Esophagus squamous epithelium (tissue), 5 donors: ENCODE measurements at places on chromosomes 11 and 22.

GRCh38 chr11:20464518-20464917 lies 77.0 kb downstream of the PRMT3 start:
- DNase-seq, result no peak

DNA sequence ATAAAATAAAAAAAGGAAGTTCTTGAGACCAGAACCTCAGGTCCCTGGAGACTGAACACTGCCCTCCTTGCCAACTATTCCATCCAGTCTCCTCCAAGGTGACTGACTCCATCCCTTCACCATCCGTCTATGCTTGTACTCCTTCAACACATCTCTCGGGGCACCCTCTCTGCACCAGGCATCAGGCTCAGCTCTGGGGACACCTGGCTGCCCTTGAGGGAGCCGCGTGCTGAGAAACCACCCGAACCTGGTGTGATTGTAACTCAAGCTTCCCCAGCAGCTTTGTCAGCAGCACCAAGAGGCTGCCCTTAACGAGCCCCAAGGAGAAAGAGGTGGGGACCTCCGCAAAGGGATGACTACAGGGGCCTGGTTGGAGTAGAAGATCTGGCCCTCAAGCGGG lies 1.7 kb downstream of the PTPN5 start:
- DNase-seq, result no peak

DNA sequence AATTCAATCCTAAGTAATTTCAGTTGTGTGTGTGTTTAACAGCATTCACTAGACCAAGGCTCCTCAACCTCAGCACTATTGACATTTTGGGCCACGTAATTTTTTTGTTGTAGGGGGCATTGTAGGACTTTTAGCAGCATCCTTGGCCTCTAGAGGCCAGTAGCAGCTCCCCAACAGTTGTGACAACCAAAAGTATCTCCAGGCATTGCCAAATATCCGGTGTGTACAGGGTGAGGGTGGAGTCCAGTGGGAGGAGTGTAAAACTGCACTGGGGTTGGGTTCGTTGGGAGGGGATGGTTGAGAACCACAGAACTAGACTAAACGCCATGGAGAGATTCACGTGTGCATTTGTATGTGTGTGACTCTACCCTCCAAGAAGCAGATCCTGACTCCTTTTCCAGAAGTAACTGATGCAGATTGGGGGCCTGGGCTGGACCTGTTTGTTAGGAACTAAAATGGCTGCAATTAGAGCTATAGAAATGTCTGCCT lies 5.9 kb upstream of the PHF21A start:
- no peak for DNase-seq

DNA sequence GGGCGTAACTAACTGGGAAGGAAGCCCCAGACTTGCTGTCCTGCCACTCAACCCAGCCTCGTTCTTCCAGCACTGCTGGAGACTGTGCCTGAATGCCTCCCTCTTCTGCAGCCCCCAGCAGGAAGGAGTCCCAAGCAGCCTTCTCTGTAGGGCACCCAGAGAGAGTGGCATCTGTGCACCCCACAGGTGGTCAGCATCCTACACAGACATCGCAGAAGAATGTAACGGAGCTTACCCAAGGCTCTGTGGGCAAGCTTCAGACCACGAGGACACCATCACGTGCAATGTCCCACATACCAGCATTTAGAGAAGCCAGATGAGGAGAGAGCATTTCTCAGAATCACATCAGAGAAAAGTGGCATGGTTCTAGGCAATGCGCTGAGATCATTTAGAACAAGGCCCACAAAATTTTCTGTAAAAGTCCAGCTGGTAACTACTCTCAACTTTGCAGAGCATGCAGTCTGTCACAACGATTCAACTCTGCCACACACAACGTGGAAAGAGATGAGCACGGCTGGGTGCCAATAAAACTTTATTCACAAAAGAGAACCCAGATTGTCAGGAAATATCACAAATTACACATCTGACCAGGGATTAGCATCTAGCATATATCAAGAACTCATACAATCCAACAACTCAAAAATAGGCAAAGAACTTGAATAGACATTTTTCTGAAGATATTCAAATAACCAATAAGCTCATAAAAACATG lies 33.4 kb downstream of the SHANK2 start:
- no peak for DNase-seq

- no peak for DNase-seq
These were observed 109.9 kb downstream of the CSNK2A3 start for GRCh38 chr11:11243209-11243589.

- no peak for DNase-seq
These were observed 36.0 kb downstream of the PARVA start for GRCh38 chr11:12413141-12414052.

DNA sequence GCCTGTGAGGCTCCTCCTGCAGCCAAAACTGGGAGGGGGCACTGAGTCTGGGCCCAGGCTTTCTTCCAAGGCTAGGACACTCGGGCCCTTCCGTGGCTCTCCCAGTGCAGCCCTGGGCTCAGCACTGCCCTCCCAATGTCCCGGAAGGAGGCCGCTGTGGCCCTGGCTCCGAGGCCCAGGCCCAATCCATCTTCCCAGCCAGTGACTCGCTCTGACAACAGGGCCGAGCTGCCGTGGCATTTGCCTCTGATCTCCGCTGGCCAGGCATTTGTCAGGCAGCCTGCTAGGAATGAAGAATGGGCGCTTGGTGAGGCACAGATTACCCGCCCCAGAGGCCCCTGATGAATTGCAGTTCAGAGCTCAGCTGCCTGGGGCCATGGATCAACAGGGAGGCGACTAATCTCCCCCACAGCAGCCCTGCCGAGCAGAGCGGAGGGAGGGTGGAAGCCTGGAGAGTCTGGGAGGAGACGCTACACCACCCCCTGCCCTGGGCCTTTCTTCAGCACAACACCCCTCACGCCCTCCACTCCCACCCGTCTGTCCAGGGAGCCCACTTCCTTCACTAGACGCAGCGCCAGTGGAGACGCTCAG lies 8.3 kb downstream of the FXYD2 start:
- no peak for DNase-seq

DNA sequence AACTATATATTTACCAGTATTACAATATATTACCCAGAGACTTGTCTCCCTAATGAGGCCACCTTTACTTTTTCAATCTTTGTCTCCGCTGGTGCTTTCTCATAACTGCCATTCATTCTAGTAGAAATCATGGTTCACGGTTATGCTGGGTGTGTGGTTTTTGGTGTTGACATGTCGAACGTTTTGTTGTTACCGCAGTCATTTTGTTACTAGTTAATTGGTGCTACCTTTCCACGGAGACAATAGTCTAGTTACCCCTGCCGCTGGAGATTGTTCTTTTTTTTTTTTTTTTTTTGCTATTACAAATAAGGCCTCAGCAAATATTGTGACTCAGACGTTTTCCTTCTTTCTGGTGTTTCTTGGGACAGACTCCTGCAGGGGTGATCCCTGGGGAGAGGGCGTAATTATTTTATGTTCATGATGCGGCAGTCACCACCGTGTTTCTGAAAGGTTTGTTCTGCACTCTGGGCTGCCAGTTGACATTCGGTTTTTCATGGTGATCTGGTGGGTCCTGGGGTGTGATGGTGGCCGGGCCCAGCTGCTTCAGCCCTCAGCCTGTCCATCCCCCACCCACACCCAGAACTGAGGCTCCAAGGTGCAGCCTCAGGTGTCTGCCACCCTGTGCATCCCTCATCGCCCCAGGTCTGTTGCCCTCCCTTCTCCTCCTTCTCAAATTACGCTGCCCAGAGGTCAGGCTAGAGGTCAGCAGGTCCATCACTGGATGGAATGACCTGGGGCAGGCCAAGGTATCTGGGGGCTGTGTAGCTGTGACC lies 28.6 kb downstream of the LRP5 start:
- DNase-seq, result no peak

- DNase-seq, result no peak
These were observed 91.7 kb downstream of the BRD1 start for GRCh38 chr22:49735901-49736421.

- no peak for DNase-seq
These were observed 15.9 kb downstream of the NUP98 start for GRCh38 chr11:3781423-3781822.

GRCh38 chr11:58647866-58648265 lies 25.4 kb downstream of the CNTF start:
- DNase-seq, result no peak

GRCh38 chr11:87325490-87325872 lies 287.7 kb downstream of the TMEM135 start:
- no peak for DNase-seq

- no peak for DNase-seq
These were observed 615 bp downstream of the STT3A start for GRCh38 chr11:125593114-125593820.

DNA sequence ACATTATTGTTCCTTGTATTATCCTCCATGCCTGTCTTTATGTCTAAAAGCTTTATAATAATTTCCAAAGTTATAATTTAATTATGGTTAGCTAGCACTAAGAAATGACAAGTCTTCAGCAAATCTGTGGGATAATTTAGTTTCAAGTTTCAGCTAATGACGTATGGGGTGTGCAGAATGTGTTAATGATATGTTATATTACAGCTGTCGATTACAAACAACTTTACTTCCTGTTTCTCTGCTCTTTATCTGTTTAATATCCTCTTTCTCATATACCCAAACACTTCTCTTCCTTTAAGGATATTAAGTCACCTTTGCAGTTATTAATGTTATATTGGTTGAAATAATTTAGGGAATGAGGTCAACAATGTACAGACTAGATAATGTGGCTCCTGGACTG lies 161.8 kb downstream of the CASP12 start:
- no peak for DNase-seq

DNA sequence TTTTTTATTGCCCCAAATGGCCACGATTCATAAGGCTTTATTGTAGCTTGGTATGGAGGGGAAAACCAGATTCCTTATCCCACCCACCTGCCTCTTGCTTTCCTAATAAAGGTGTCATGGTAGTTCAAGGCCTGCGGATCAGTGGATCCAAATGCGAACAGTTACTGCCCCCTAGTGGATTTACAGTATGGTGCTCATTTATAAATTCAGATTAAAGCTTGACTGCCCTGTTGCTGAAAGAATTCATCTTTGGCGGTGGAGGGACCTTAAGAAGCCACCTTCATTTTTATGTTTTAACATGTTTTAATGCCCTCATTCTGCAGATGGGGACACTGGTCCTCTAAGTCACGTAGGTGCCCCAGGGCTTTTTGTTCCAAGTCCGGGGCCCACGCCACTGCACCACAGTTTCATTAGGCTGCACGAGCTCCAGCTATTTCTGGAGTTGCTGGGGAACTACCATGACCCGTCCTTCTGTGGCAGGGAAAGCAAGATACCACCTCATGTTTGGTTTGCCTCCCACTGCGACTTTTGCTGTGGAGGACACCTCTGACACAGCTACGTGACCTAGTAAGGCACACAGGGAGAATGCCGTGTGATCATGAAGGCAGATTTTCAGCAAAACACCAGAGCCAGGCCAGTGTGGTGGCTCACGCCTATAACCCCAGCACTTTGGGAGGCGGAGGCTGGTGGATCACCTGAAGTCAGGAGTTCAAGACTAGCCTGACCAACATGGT lies 15.6 kb upstream of the INCENP start:
- DNase-seq, result no peak

DNA sequence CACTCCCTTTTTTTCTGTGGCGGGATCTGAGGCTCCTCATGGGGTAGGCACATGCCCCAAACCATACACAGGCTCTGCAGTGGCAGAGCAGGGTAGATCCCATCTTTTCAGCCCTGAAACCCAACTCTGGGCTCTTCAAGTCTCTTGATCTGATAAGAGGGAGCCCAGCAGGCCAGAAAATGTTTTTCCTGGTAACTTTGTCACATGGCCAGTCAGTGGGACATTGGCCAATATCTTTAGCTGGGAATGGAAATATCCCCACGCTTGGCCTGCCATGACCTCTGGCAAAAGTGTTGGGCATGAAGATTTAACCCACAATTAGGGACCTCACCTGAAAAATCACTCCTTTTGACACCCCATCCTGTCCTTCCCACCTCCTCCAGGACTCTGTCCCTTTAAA lies 8.1 kb downstream of the INPP5J start:
- no peak for DNase-seq

GRCh38 chr11:115215694-115216617 lies 288.3 kb downstream of the CADM1 start:
- no peak for DNase-seq

DNA sequence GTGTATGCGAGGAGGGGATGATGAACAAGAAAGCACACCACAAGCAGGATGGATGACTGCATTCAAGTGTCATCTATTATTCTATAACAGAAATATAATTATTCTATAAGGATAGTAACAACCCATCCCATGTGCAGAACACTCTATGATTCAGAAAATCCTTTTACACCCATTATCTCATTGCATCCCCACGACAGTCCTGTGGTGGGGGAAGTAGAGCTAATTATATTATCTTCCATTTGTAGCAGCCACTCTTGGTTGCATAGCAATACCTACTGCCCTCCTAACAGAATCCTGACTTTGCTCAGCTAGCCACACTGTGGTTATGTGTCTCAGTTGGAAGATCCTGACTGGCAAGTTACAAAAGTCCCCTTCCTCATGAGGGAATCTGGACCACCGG lies 406.5 kb upstream of the NARS2 start:
- DNase-seq, result no peak

DNA sequence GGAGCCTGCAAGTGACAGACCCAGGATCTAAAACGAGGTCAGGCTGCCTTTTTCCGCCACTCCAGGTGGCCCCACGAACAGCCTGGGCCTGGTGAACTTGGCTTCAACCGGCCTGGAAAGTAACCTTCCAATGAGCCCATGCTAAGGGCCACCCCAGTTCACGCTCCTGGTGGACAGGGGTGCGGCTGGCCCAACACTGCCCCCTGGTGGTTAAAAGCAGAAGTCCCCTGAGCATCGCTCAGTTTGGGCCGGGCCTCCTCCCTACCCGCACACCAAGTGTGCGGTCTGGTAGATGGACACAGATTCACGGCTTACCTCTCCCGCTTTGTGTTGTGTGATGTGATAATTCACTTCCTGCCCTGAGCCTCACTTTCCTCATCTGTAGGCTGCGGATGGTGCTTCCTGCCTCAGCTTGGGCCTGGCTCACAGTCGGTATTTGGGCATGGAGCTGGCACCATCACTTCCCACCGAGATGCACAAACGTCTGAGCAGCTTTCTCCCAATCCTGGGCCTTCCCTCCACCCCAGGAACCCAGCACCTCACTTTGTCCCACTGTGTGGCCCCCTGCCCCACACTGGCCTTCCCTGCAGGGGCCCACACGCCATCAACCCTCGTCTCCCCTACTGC lies 13.7 kb upstream of the SEC14L3 start:
- no peak for DNase-seq

- no peak for DNase-seq
These were observed 1.1 kb upstream of the DBX1 start for GRCh38 chr11:20161230-20161918.

GRCh38 chr11:61800331-61801281 lies 7.9 kb downstream of the FEN1 start:
- DNase-seq, result no peak

DNA sequence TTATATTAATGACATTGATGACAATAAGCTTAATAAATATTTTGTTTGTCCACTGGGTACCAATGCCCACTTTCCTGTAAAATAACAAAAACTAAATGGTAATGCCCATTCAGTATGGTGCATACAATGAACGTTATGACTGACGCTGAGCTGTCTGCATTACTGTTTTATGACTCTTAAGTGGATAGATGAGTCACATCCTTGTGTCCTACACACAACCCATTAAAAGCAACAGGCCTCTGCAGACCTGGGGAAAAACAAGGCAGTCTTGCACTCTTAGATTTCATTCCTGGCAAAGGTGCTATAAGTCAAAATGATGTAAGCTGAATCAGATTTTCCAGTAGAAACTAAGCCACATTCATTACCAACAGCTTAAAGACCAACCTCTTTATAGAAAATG lies 176.3 kb upstream of the TMEM45B start:
- no peak for DNase-seq
